ENCODE measurements at places on chromosomes 3 and 15.

DNA sequence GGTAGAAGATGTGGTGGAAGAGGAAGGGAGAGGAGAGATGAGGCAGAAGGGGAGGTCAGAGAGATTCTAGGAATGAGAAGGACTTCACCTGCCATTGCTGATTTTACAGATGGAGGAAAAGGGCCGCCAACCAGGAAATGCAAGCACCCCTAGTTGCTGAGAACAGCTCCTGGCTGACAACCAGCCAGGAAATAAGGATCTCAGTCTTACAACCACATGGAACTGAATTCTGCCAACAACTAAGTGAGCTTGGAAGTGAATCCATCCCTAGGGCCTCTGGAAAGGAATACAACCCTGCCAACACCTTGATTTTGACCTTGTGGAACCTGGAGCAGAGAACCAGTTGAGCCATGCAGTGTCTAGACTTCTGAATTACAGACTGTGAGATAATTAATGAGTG, 86.6 kb downstream of the EDEM1 start:
- DNase-seq = no peak

DNA sequence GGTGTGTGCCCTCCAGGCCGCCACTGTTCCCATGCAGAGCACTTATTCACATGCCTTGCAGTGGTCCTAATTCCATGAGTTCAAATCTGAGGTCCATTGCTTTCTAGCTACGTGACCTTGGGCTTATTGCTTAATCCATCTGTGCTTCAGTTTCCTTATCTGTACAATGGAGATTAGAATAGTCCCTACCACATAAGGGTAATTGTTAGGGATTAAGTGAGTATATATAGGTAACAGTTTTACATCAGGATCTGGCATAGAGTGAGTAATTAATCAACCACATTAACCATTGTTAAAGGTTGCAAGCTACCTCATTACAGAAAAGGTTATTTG, 7.6 kb downstream of the CPN2 start:
- DNase-seq = no peak

DNA sequence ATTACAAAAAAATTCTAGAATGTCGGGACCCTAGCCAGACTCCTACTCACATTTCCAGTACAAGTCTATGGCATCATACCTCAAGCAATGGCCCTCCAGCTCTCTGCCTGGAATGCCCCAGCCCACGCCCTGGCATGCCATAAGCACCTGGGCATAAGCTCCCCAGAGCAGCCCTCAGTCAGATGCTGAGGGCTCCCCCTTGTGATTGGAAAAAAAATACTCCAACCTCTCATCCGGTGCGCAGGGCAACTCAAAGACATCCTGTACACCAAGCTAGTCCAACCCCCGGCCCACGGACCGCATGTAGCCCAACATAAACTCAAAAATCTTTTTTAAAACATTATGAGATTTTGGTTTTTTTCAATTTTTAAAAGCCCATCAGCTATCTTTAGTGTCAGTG, 115.4 kb downstream of the NEK10 start:
- DNase-seq = peak; percentile 64

GRCh38 chr15:90249203-90249863, at the start of gene TTLL13:
TTLL13 (plus strand) TSS chr15:90249556; CDS start chr15:90250631, 1,075 bp downstream.
- DNase-seq = peak; percentile 83

- no peak for DNase-seq
Measured at GRCh38 chr3:15750143-15750542, 47.6 kb downstream of the ANKRD28 start.

DNA sequence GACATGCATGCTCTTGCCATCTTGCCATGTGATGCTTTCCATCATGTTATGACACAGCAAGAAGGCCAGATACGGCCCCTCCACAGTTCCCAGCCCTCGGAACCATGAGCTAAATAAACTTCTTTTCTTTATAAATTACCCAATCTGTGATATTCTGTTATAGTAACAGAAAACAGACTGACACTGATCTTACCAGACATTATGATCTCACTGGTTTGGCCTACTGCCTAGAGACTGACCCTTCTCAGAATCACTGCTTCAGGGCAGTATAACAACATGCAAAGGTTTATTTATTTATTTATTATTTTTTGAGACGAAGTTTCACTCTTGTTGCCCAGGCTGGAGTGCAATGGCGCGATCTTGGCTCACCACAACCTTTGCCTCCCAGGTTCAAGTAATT, 14.0 kb downstream of the ZNF619 start:
- DNase-seq = peak; percentile 32

GRCh38 chr3:50674349-50675178, at the start of gene DOCK3:
DOCK3 (plus strand) TSS chr3:50674927; CDS start chr3:50675264, 337 bp downstream.
- peak; percentile 29 for DNase-seq

DNA sequence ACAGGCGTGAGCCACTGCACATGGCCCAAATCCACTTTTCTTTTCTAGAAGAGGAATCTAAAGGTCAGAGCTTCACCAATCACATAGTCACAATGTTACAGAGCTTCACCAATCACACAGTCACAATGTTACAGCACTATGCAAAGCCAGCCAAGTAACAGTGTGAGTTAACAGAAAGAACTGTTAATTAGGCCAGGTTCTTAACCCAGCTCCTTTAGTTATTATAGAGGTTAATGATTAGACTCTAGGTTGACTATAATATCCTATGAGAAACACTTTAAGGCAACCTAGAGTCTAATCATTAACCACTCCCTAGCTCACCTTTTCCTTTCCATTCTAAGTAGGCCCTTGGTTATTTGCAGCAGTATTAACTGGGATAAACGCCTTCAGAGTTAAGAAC, 54.0 kb downstream of the TASOR start:
- DNase-seq = no peak

GRCh38 chr3:19346759-19347158, 198.4 kb downstream of the KCNH8 start:
- no peak for DNase-seq

DNA sequence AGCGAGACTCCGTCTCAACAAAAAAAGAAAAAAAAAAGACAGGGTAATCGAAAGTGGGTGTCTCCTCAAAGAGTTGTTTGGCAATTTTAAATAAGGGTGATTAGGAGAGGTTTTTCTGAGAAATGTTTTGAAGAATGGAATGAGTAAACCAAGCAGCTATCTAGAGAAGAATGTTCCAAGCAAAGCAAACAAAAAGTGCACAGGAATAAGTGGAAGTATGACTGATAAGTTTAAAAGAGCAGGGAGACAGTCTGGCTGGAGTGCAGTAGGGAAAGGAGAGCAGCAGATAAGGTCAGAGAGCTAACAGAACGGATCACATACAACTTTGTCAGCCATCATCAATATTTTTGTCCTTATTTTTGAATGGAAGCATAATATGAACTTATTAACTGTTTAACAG, 853.5 kb downstream of the TUSC7 start:
- DNase-seq = no peak

DNA sequence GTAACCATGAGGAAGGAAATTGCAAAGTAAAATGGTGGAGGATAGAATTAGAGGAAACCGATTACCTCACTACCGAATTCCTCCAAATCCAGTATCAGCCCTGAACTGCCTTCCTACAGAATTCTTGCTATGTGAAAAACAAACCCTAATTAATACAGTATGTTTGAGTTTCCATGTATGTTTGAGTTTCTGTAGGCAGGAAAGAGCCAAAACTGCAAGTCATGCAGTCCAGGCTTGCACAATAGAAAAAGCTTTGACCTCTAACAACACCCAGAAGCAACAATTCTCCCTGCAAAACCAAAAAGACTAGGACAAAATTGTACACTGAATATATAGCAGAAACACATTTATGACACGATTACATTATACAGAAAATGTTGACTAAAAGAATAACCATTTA, 614.8 kb downstream of the DIPK2A start:
- DNase-seq = peak; percentile 9

DNA sequence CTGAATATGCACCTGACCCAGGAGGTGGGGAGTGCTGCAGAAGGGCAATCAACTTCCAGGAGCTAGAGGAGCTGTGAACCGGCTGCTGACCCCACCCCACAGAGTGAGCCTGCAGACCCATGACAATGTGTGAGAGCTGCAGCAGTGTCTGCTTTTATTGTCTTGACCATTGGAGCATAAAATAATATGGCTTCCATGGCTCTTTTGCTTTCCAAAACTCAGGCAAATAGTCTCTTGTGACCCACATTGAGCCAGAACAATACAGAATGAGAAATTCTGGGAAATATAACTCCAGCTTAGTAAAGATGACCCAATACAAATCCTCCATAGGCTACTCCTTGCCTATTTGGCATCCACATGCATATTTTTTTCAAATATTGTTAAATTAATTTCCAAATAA, 309.6 kb downstream of the PYDC2 start:
- no peak for DNase-seq

DNA sequence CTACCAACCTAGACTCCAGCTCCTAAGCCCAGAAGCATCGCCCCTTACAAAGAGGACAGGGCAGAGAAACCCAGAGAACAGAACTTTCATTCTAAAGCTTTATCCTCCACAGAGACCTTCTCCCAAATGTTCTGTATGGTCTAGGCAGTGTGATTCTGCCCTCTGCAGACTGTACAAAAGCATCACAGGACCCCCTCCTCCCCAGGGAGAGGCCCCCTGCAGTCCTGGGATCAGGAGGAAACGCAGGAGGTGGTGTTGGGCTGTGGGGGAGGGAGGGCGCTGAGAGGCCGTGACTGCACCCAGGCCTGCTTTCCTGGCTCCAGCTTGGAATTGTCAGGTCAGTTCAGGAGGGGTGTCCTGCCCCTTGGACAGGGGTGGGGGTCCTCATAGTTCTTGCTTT, 101.3 kb downstream of the DGKG start:
- no peak for DNase-seq

DNA sequence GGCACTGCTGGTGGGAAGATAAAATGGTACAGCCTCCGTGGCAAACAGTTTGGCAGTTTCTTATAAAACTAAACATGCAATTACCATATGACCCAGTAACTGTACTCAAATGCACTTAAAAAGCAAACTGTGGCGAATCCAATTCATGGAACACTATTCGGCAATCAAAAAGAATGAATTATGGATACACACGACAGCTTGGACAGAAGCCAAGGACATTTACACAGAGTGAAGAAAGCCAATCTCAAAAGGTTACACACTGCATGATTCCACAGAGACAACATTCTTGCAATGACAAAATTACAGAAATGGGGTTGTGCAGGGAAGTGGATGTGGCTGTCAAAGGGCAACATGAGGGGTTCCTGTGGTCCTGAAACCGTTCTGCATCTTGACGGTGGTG, 122.1 kb upstream of the IQSEC1 start:
- no peak for DNase-seq

DNA sequence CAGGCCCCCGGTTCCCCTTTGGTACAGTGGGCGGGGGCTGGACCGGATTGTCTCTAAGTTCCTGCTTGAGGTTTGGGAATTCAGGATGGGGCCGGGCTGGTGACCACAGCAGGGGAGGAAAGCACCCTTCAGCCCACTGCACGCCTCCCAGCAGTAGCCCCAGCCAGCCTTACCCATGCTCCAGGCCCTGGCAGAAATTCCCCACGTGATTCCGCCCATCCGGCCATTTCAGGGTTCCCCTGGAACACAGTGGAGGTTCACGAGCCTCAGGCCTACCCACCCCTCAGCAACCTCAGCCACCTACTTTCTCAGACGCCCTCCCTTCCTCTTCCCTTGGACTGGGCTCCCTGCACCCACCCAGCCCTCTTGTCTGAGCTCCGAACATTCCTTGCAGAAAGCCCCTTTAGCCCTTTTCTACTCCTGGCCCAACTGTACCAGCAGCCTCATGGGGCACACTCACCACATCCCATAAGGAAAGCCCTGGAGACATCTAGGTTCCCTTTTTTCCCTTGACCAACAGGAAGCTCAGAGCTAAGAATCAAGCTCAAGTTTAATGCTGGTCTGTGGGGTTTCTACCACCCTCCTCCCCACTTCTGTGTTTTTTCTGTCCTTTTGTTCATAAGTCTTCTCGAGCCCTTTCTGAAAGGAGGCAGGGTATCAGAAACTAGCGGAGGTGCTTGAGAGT, 11.5 kb downstream of the ALS2CL start:
- DNase-seq = no peak

- DNase-seq = no peak
Measured at GRCh38 chr15:76986743-76987142, 8.2 kb upstream of the PSTPIP1 start.

DNA sequence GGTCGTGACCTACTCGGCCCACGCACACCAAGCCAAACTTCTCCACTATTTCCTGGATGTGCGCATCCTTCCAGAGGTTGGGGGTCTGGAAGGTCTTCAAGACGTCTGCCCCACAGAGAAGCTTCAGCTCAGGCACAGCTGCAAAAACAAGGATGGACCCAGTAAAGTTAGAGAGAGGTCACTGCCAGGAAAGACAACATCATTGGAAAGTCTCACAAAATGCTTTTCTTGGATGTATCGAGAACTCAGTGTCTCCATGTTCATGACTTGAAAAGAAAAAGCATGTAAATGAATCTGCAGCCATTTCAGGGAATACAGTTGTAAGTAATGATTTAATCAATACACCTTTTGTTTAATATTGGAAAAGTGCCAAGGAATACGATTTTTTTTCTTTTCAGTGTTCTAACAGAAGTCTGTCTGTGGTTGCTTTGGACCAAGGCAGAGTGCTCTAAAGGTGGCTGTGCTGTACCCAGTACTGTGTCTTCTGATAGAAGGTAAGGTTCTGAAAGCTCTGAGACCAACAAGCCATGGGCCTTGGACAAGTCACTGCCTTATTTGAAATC, 21.8 kb upstream of the RBP1 start:
- no peak for DNase-seq

GRCh38 chr3:152174876-152175527, 93.7 kb upstream of the MBNL1 start:
- DNase-seq = no peak

DNA sequence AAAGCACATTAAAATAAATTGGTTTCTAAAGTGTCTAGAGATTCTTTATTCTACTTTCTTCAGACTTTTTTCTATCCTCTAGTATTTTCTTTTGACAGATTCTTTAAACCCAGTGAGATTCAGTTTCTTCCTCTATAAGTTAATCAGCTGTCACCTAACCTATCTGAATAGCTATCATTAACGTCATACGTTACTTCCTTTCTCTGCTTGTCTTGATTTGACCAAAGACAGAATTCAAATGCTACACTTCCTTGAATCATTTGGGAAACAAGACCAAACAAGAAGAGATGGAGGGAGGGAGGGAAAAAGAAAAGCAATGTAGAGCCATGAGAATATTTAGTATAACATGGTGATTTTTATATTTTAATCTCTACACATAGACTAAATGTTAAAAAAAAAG, 235.2 kb downstream of the NAALADL2 start:
- no peak for DNase-seq

GRCh38 chr3:156750874-156751245, 75.3 kb upstream of the LEKR1 start:
- peak; percentile 76 for DNase-seq

DNA sequence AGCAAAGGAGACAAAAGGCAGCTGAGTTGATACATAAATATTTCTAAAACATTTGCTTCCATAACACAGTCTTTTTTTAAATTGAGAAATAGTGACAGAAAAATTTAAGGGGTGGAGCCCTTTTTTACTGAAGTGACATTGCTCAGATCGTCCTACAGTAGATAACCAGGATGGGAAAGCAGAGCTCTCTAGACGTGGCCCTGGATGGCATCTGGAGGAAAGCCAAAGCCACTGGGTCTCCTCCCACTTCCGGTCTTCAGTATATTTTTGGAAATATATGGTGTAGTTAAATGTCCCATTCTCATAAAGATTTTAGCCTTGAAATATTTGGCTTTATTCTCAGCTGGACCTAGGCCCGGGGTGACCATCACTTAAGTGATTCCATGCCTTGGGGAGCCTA, 326.1 kb downstream of the ZNF621 start:
- no peak for DNase-seq
